ENCODE measurements at places on chromosomes 1 and 21.

DNA sequence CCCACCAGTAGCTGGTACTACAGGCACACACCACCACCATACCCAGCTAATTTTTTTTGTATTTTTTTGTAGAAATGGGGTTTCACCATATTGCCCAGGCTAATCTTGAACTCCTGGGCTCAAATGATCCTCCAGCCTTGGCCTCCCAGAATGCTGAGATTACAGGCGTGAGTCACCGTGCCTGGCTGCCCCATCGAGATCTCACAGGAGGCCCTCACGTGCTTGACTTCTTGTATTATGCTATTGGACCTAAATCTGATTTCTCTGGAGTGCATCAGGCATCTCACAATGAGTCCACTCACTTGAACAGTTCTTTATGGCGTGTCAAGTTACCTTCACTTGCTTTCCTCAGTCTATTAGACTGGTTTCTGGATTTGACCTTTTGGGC lies 9.3 kb upstream of the RSRP1 start:
- no peak for DNase-seq

DNA sequence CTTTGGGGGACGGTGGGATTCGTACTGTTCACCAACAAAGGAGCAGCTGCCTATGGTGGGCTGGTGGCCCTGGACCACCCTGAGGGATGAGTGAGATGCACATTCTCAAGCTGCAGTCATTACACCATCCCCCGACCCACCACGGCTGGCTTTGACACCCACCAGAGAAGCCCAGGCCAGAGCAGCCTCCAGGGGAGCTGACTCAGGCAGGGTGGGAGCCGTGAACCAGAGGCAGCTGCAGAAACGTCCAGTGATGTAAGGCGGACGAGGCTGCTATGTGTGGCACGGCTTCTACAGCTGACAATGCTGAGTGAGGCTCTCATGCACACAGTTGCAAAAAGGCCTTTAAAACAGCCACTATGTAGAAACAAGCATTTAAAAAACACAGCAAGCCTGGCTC lies 40.1 kb downstream of the CHAF1B start:
- no peak for DNase-seq

- DNase-seq, result no peak
Measured at GRCh38 chr1:92201973-92202372, 15.7 kb upstream of the C1orf146 start.

DNA sequence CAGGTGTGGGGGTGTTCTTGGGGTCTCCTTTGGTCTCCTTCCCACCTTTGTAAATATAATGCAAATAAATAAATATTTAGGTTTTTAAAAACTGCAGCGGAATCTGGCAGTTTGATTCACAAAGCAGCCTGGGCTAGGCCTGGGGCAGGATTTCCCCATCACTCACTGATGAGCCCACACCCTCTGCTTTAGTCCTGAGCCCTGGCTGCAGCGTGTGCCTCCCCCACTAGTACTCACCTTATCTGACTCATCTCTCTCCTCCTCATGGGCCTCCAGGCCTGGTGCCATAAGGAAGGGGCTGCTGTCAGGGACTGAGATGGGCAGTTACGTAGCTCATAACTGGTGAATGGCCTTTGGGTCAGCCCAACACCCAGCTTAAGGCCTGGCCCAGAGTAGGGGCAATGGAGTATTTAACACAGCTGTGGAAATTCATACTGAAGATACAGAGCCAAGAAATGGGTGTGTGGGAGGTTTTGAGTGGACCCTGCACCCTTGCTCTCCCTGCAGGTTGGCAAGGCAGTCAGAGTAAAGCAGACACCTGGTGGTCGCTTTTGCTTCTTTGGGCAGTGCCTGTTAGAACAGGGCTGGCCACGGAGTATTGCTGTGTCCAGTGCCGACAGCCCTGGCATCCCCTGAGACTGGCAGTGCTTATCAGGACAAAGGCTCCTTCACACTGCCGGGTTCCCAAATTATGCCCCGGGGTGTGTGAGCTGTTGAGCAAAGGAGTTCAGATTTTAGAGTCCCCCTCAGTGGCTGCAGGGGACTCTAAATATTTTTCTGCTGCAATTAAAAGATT lies 39.7 kb downstream of the AZIN2 start:
- DNase-seq, result no peak

- no peak for DNase-seq
Measured at GRCh38 chr1:196209265-196209664, 399.0 kb downstream of the KCNT2 start.

GRCh38 chr21:40402884-40403582 lies 443.9 kb downstream of the DSCAM start:
- no peak for DNase-seq

DNA sequence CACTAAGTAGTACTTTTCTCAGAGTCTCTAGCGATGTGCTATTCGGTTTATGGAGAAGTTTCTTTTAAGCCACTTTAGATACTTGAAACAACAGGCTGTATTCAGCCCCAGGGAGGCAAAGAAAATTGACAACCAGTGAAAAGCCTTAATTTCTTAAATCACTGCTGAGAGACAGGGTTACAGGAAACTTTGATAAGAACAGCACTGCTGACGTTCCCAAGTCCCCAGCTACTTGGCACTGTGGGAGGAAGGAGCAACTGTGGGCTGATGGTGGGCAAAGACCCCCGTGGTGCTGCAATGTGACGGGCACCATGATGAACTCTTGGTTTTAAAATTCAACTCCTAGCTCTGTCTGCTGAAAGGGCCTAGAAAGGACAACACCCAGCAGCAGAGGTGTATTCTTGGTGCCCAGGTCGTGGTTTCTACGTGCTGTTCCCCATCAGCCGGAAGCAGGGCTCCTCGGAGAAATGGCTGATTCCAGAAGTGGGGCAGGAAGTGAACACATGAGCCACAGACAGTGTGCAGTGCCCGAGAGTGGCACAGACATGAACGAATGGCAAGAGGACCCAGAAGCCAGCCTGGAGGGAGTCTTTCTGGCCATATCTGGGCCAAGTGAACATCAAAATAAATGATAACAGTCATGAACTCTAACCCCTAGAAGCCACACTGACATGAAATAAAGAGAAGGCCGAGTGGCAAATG lies 5.3 kb downstream of the PTTG1IP start:
- no peak for DNase-seq

All from forelimb muscle (tissue), 1 donor.